ENCODE measurements at places on chromosomes 13 and 19. TPM values are rescaled to one million over a fixed set of nuclear protein-coding genes. Genes with fewer than 3 reads are reported as not detected.

The PODNL1 gene
- 0.88 TPM for total RNA-seq

DNA sequence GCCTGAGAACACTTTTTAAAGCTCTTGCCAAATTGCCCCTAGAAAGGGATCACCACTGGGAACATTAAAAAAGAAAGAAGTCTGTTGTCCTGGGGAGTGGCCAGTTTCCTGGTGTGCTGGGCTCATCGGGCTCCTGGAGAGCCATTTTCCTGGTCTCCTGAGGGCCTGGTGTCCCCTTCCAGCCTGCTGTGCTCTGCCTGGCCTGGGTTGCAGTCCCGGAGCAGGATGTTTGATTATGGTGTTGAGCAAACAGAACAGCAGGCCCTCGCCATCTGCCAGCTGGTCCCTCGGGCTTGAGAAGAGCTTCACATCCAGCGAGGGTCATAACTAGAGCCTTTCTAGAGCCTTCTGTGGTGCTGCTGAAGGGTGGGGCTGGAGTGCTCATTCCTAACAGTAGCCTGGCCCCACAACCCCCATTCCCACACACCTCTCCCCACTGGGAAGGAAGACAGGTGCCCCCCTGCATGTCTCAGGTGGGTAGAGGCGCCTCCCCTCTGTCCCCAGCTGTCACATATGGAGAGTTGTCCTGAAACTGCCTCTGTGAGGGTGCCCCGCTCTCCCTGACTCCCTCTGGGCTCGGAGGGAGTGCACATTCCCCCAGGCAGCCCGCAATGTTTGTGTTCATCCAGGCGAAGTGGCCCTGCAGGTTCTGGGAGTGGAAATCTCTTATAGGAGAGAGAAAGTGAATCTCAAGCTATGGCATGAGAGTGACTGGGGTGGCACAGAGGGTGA, 151.1 kb downstream of the SIPA1L3 start:
- no peaks in the 10 kb centered on the region for H3K27me3 ChIP-seq
- H3K4me3 ChIP-seq = no peak overlapping the region
- H3K4me1 ChIP-seq = peaks cover 6% of the 10 kb centered on the region

The IRS2 gene
- 12.9 TPM for total RNA-seq

DNA sequence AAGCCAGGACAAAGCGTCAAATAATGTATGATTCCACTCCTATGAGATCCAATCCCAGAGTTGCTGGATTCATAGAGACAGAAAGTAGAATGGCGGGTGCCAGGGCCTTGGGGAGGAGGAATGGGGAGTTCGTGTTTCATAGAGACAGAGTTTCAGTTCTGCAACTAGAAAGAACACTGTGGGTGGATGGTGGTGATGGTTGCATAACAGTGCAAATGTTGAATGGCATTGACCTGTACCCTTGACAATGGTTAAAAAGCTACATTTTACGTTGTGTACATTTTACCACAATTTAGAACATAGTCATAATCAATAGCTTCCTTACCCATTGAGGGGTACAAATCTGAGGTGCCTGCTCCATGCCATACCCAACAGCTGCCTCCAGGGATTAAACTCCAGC, 33.4 kb downstream of the MBD3L2B start:
- no peak overlapping the region for H3K4me3 ChIP-seq
- no peak overlapping the region for H3K27ac ChIP-seq
- H3K36me3 ChIP-seq = no peaks in the 10 kb centered on the region
- no peak for DNase-seq
- H3K4me1 ChIP-seq = no peaks in the 10 kb centered on the region
- no peaks in the 10 kb centered on the region for H3K27me3 ChIP-seq

GRCh38 chr19:2337329-2337707, 8.8 kb downstream of the SPPL2B start:
- no peak overlapping the region for H3K27ac ChIP-seq
- no peak overlapping the region for H3K4me3 ChIP-seq
- peaks cover 6% of the 10 kb centered on the region for H3K4me1 ChIP-seq
- peaks cover 14% of the 10 kb centered on the region for H3K36me3 ChIP-seq
- peak; percentile 76 for DNase-seq
- H3K27me3 ChIP-seq = no peaks in the 10 kb centered on the region
